Activated naive CD8-positive, alpha-beta T cell treated with anti-CD3 and anti-CD28 coated beads for 36 hours (primary cell): ENCODE measurements at places on chromosomes 13 and 19. TPM values are rescaled to one million over a fixed set of nuclear protein-coding genes. Genes with fewer than 3 reads are reported as not detected.
A peak's percentile ranks its signal among the peaks of the same experiment; 100 is the strongest.

Gene DPRX
- not detected for total RNA-seq

DNA sequence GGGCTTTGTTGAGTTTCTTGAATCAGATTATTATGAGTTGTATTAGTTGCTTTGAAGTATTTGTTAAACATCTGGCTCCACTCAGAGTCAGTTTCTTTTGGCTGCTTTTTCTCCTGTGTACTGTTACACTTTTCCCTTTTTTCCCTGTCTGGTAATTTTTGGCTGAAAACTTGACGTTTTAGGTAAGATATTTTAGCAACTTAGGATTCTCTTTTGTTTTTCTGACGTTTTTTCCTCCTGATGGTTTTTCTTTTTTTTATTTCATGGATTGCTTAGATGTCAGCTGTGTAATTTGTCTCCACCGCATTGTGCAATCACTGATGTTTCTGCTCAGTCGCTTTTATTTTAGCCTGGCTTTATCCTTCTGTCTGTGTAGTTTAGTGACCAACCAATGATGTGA, 20.7 kb downstream of the RFC3 start:
- H3K4me1 ChIP-seq, result no peaks in the 10 kb centered on the region
- no peaks in the 10 kb centered on the region for H3K27me3 ChIP-seq
- no peak overlapping the region for H3K4me3 ChIP-seq
- peaks cover 71% of the 10 kb centered on the region for H3K36me3 ChIP-seq

DNA sequence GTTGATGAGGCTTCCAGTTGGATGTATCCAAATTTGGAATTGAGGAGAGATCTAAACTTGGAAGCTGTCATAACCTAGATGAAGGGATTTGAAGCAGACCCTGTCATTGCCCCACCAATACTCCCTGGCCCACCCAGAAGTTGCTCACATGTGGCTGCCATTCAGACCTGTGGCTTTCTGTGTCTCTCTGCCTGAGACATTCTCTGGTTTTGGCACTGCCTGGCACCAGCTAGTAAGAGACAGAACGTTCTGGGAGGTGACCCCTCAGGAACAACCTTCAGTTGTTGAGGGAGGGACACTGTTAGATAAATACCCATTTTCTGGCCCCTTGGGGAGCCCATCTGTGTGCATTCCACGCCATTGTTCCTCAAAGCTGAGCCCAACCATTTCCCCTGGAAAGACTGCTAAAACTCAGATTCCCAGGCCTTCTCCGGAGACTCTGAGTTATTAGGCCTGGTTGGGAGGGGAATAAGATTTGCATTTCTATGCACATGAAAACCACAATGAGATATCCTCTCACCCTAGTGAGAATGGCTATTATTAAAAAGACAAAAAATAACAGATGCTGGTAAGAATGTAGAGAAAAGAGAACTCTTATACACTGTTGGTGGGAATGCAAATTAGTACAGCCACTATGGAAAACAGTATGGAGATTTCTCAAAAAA, 290.4 kb downstream of the TSHZ3 start:
- H3K4me1 ChIP-seq, result no peaks in the 10 kb centered on the region
- DNase-seq, result no peak
- no peak overlapping the region for H3K4me3 ChIP-seq
- peaks cover 6% of the 10 kb centered on the region for H3K27me3 ChIP-seq

Gene BRME1
- 7.3 TPM for total RNA-seq

Gene DCLK1
- total RNA-seq, result not detected

DNA sequence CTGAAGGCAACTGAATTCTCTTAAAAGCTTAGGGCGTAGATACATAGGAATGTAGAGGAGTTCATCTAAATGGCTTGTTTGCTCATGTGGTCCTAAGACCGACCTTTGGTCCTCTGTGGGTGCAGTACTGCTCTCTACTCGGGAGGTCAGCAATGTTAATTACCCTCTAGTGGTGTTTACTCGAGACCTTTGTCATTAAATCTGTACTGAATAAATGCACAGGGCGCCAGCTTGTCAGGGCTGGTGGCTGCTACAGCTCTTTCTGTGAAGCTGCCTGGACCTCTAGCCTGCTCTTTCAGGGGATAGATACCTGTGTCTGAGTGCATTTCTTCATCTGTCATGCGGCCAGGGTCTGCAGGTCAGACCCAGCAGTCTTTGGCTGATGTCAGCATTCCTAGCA, 29.2 kb upstream of the MPHOSPH8 start:
- no peak overlapping the region for H3K27ac ChIP-seq
- peaks cover 5% of the 10 kb centered on the region for H3K4me1 ChIP-seq
- peaks cover 41% of the 10 kb centered on the region for H3K36me3 ChIP-seq
- peaks cover 43% of the 10 kb centered on the region for H3K27me3 ChIP-seq
- DNase-seq, result no peak
- H3K4me3 ChIP-seq, result no peak overlapping the region

GRCh38 chr19:44684892-44685863, 13.8 kb upstream of the CEACAM16 start:
- peak overlapping the region; percentile 47 for H3K27ac ChIP-seq
- H3K36me3 ChIP-seq, result peaks cover 6% of the 10 kb centered on the region
- peak overlapping the region; percentile 33 for H3K4me3 ChIP-seq
- H3K4me1 ChIP-seq, result peaks cover 21% of the 10 kb centered on the region
- peaks cover 20% of the 10 kb centered on the region for H3K27me3 ChIP-seq
- DNase-seq, result peak; percentile 42

Gene ALOX5AP
- total RNA-seq, result 17.4 TPM

GRCh38 chr13:75052616-75053015, 429.4 kb downstream of the TBC1D4 start:
- no peaks in the 10 kb centered on the region for H3K4me1 ChIP-seq
- no peak overlapping the region for H3K4me3 ChIP-seq
- no peak for DNase-seq
- H3K36me3 ChIP-seq, result no peaks in the 10 kb centered on the region
- H3K27me3 ChIP-seq, result peaks cover 7% of the 10 kb centered on the region
- no peak overlapping the region for H3K27ac ChIP-seq

DNA sequence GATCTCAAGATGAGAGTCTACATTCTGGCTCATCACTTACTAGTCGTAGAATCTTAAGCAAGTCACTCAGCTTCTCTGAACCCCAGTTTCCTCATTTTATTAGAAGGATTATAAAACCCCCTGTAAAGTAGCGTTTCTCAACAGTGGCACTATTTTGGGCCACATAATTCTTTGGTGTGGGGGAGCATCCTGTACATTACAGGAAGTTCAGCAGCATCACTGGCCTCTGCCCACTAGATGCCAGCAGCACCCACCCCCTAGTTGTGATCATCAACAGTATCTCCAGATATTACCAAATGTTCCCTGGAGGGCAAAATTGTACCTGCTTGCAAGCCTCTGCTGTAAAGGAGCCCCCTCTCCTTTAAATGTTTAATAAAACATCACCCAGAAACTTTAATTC, 22.6 kb downstream of the STARD13 start:
- H3K4me1 ChIP-seq, result no peaks in the 10 kb centered on the region
- no peak overlapping the region for H3K27ac ChIP-seq
- no peak for DNase-seq
- H3K27me3 ChIP-seq, result no peaks in the 10 kb centered on the region

Gene MED16
- total RNA-seq, result 40.3 TPM

DNA sequence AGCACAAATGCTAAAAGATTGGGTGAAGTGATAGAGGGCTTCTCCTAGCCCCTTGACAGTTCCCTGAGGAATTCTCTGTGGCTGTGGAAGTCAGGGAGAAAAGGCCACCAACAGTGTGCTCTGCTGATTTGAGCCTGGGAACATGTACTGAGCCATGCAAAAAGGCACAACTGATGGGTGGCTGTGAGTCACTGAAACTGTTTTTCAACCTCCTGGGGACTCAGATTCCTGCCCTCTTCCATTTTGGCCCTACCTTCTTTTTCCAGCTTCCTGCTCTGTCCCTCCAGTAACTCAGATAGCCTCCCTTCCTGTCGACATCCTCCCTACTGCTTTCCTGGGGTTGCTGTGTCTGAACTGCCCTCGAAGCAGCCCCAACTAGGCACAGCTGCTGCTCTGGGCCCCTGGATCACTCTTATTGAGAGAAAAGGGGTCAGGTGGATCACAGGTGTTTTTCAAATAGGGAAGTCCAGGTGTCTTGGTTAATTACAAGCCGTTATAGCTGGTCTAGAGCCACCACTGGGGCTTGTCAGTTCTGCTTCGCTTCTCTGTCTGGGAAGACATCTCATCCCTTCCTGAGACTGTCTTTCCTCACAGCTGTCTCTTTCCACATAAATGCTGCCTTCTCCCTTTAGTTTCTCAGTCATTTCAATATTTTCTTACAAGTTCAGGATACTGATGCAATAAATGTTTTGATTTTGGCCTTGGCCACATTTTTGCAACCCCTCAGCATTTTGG, 13.7 kb downstream of the FAM124A start:
- H3K4me1 ChIP-seq, result no peaks in the 10 kb centered on the region
- DNase-seq, result no peak

DNA sequence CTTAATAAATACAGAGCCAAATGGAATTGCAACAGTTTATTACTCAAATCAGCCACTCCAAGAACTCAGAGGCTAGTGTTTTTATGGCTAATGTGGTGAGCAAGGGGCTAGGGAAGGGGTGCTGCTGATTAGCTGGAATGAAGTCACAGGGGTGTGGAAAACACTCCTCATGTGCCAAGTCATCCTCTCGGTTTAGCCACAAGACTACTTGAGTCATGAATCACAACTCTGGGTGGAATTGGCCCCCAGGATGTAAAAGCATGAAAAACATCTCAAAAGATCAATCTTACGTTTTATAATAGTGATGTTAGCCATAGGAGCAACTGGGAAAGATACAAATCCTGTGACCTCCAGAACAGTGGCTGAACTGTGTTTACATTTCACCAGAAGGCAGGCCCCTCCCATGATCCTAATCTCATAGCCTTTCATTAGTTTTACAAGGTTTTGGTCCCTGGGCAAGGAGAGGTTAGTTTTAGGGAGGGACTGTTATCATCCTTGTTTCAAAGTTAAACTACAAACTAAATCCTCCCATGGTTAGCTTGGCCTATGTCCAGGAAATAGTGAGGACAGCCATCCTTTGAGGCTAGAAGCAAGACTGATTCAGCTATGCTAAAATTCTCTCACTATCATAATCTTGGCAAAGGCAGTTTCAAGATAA, 2020.1 kb upstream of the PCDH20 start:
- no peaks in the 10 kb centered on the region for H3K36me3 ChIP-seq
- no peak overlapping the region for H3K27ac ChIP-seq

DNA sequence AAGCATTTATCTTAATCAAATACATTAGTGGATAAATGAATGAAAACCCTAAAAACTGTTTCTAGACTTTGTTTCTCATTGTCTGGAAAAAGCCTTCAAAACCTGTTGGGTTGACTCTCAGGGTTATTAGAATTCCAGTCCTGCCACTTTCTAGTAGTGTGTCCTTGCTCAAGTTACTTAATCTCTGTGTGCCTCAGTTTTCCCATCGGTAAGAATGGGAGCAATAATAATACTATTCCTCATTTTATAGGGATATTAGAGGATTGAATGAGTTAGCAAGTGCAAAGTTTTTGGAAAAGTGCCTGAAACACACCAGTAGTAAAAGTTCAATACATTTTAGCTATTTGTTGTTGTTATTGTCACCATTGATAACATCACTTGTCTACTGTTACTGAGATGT, 2.9 kb downstream of the URAD start:
- H3K4me3 ChIP-seq, result no peak overlapping the region
- H3K27ac ChIP-seq, result no peak overlapping the region
- H3K4me1 ChIP-seq, result peaks cover 4% of the 10 kb centered on the region
- H3K36me3 ChIP-seq, result no peaks in the 10 kb centered on the region

Gene RYR1
- 0.28 TPM for total RNA-seq

- H3K27me3 ChIP-seq, result no peaks in the 10 kb centered on the region
- H3K36me3 ChIP-seq, result peaks cover 3% of the 10 kb centered on the region
- H3K27ac ChIP-seq, result no peak overlapping the region
- no peak for DNase-seq
Measured at GRCh38 chr13:100235311-100235901, 146.5 kb downstream of the PCCA start.
